NCI-H1417 treated with DMSO at 0.1 percent for 48 hours (cell line): ENCODE measurements at places on chromosomes 13 and 19.

DNA sequence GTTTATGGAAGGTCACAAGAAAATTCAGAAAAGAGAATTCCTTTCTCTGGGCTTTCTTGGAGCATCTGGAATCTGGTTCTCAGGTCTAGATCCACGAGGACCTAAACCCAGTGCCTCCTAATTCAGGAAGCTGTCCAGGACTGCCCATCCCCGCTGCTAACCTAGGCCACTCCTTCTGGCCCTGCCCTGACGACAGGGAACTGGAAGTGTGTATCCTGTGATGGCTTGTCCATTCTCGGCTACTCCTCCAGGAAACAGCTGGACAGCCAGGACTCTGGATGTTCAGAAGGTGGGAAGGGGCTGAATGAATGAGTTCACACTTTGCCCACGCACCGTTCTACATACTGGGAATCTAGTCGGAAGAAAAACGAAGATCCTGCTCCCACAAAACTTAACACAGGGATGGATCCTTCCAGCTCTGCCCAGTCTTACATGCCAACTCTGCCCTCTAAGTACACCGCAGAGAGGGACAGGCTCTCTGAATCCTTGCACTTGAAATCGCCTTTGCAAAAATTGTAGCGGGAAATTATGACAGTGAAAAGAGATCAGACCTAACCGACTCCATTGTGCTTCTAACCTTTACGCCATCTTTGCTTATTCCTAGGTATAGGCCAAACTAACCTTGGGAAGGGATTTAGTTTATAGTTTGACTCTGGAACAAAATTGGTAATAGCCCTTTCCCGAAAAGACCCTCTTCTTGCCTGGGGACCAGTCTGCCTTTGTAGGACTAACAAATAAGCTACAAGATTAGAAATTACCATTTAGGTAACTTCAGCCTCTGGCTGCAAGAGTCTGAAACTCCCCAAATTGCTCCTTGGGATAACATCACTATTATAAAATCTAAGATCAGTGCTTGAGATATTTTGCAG is 1.8 kb downstream of the LSM4 start:
- DNase-seq, result no peak

- no peak for DNase-seq
Measured at GRCh38 chr13:35784286-35784951, 307.9 kb upstream of the MAB21L1 start.

DNA sequence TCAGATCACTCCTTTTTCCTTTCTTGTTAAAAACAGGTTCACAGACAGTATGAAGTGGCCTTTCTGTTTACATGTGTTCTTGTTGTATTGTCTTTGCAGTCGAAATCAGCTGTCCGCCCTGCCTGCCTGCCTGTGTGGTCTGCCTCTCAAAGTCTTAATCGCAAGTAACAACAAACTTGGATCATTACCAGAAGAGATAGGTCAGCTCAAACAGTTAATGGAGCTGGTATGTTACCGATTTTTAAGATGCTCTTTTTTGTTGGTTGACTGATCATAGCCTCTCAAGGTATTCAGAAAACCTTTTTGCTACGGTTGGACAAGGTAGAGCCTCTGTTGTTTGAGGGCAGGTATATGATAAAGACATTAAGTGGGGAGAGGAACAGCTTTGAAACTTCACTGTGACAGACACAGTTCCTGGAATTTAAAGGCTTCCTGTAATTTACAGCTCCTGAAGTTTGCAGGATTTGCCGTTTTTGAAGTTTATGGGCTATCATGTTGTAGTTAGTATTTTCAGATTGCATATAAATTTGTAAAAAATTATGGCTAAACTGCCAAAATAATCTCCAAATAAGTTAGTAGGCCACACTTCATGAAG is 116.1 kb downstream of the LRCH1 start:
- no peak for DNase-seq

DNA sequence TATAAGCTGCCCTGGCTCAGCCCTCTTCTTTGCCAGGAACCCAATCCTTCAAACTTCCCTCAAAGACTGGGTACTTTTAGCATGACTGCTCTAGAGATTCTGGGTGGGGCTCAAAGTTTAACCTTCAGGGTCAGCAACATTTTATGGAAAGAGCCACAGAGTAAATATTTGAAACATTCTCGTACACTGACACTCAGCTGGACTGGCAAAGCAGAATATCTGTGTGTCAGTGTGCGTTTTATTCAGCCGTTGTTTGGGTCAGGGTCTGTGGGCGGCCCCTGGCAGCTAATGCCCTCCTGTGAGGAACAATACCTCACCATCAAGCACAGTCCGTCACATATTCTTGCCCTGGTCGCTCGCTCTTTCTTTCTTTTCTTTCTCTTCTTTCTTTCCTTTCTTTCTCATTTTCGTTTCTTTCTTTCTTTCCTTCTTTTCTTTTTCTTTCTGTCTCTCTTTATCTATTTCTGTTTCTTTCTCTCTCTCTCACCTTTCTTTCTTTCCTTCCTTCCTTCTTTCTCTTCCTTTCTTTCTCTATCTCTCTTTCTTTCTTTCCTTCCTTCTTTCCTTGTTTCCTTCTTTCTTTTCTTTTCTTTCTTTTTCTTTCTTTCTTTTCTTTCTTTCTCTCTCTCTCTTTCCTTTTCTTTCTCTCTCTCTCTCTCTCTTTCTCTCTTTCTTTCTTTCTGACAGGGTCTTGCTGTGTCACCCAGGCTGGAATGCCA is 10.7 kb downstream of the DPRX start:
- DNase-seq, result no peak

GRCh38 chr13:37460166-37460565 is 138.4 kb downstream of the POSTN start:
- no peak for DNase-seq

DNA sequence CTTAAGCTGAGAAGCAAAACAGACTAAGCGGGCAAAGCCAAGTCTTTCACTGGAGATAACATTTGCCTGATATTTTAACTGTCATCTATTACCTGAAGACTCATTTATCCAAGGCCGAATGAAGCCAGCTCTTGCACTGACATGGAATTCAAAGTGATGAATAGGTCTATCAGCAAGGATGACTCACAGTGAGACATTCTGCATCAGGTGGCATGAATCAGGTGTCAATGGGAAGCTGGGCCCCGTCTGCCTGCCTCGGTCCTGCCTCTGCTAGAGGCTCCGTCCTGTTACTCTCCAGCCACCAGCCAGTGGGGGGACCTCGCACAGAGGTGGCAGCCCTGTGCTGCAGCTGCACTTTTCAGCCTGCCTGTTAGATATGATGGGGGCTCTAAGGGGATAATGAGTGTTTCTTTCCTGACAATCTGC is 23.5 kb downstream of the STARD13 start:
- DNase-seq, result no peak

DNA sequence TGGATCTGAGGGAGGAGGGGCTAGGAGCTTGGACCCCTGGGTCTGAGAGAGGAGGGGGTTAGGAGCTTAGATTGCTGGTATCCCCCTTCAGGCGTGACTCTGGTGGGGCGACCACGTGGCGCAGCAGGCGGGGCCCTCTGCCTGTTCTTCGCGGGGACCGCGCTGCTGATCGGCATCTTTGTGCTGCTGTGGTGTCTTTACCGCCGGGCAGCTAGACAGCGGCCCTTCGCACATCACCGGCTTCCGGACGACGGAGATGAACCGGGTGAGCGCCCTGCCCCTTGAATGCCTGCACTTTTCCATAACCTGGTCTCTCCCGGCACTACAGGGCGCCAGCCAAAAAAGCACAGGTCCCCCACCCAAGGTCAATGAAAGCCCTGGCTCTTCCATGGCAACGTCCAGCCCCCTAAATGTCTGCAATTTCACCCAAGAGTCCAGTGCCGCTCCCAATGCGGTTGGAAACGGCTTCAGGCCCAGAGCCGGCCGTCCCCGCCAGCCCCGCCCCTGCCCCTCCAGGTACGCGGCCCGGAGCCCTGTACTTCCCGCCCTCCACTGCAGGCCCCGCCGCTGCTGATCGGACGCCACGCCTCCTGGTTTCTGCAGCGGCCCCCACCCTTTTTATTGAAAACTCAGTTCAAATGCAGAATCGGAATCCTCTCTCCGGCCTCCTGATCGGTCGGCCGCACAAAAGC is 2.8 kb downstream of the GFY start:
- DNase-seq, result no peak

GRCh38 chr13:48477191-48477855 is 55.6 kb downstream of the RCBTB2 start:
- no peak for DNase-seq

GRCh38 chr13:23899555-23899954 is 2.3 kb upstream of the C1QTNF9B start:
- DNase-seq, result no peak

GRCh38 chr19:49544154-49544553 is 16.4 kb downstream of the RCN3 start:
- no peak for DNase-seq

DNA sequence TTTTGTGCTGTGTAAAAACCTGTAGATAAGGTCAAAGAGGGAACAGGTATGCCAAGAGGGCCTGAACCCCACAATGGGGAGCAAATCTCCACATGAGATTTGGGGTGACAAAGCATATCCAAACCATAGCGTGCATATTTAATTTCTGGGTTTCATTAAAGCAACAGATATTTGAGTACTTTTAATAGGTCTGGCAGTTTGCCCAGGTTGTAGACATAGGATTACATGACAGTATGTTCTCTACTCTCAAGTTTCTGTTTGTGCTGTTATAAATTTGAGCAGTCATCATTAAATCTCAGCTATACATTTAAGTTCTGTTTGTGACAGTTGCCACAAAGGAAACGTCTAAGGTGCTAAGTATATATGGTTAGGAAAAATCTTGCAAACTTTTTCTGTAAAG is 236.4 kb downstream of the ATP8A2 start:
- no peak for DNase-seq

DNA sequence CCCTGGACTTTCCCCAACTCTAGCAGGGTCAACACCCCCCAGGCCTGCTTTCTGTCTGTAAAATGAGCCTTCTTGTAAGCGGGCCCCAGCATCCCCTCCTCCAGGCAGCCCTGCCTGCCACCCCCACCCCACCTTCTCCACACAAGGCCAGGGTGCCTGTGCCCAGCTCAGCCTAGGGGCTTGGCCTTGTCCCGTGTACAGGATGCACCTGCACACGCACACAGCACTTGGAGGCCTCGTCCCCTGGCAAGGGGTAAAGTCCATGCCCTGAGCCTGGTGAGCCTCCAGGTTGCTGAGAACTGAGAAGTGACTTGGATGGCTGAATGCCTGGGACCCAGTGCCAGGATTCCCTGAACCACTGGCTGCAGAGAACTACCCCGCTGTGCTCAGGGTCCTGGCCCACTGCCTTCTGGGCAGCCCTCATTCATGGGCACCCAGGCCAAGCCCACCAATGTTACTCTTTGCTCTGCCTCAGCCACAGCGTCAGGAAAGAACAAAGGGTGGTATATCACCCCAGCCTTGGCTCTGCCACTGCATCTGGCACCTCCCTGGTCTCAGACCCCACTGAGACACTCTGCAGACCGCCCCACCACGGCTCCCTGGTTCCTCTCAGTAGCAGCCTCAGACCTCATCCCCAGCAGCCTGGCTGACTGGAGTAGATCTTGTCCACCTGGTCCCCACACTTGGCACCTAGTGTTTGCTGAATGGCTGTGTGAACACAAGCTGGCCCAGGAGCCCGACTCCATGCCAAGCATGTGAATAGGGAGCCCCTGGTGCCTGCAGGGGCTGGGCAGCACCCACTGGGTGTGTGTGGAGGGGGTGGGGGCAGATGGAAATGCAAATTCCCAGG is 1.8 kb upstream of the TM6SF2 start:
- no peak for DNase-seq

GRCh38 chr19:6651965-6652804 is 17.8 kb downstream of the TNFSF14 start:
- DNase-seq, result no peak

DNA sequence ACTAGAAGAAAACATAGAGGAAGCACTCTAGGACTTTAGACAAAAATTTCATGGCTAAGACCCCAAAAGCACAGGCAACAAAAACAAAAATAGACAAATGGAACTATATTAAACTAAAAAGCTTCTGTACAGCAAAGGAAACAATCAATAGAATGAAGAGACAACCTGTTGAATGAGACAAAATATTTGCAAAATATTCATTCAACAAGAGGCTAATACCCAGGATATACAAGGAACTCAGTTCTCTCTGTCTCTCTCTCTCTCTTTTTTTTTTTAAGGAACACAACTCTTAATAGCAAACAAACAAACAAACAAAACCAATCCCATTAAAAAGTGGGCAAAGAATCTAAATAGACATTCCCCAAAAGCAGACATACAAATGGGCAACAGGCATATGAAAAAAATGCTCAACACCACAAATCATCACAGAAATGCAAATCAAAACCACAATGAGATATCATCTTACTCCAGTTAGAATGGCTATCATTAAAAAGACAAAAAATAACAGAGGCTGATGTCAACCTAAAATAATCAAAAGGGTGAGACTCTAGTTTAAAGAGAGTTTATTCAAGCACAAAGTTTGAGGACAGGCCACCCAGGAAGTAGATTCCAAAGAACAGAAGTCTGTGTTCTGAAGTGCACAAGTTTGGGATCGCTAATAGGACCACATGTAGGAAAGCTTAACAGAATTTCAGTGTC is 27.1 kb upstream of the SLC7A9 start:
- DNase-seq, result no peak

DNA sequence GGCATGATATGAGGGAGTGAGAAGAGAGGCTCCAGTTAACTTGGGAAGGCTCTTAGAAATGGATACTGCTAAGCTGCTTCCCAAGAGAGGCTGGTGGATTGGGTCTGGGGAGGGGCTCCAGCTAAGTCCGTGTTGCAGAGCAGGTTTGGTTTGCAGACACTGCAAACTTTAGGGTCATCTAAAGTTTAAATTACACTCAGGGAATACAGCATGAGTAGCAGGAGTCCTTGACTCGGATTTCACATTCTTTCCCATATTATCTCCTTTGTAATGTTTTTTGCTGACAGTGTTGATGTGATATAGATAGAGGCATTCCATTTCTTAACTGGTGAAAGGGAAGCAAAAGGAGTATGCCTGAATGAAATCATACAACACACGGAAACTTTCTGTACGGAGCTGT is 31.9 kb downstream of the SGCG start:
- DNase-seq, result no peak

GRCh38 chr13:28658539-28658795 is 463 bp upstream of the POMP start:
- no peak for DNase-seq

- DNase-seq, result no peak
Measured at GRCh38 chr13:52924289-52925148, 76.1 kb upstream of the PCDH8 start.

DNA sequence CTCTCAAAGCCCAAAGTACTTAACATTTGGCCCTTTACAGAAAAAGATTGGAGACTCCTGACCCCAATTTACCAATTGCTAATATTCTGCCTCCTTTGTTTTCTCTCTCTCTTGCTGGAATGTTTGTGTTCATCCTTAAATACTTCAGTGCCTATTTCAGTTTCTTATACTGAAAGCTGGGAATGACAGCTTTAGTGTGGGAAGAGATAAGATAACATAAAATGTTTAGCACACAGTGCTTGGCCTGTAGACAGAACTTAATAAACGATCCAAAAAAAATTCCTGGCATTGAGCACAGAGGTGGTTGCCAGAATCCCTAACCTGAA is 3.0 kb upstream of the PLEKHF1 start:
- no peak for DNase-seq
